ENCODE measurements at places on chromosomes 6 and 20.

DNA sequence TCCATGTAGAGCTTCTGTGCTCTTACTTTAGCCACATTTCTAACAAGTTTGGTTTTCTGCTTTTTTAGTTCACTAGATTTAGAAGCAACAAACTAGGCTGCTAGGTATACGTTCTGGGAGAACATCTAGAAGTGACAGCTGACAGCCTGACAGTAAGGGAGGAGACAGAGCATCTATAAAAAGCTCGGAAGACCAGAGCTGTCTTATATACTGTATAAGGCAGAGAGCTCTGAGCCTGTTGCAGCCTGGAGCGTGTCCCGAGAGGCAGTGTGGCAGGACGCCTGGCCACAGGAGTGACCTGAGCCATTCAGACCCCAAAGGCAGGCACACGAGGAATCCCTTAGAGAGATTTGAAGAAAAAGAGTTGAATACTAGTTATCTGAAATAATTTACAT is 24.6 kb downstream of the PPP1R14C start:
- DNase-seq: no peak

DNA sequence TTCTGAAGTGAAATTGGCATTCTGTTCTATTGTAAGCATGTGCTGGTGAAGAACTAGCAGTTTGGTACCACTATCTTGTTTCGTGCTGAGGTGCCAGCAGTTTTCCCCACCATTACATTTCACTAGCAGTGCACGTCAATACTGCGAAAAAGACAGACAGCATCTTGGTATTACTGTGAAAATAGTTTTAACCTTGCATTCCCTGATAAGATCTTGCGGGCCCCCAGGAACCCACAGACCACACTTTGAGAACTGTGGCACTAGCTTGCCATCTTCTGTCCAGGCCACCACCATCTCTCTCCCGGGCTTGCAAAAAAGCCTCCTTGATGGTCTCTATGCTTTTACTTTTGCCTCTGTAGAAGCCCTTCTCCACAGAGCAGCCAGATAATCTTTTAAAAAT is 185.7 kb downstream of the BACH2 start:
- DNase-seq: peak; percentile 77

- DNase-seq: no peak
Observed at GRCh38 chr6:155599160-155599559, 143.5 kb upstream of the NOX3 start.

GRCh38 chr6:169722362-169723199 is 1.7 kb downstream of the PHF10 start:
- peak; percentile 58 for DNase-seq

- no peak for DNase-seq
Observed at GRCh38 chr6:152571089-152571488, 66.1 kb downstream of the SYNE1 start.

- DNase-seq: no peak
Observed at GRCh38 chr6:169287675-169288074, 34.0 kb upstream of the THBS2 start.

GRCh38 chr6:21523652-21524051 is 69.9 kb upstream of the SOX4 start:
- DNase-seq: no peak

GRCh38 chr6:83976037-83976755 is 57.4 kb upstream of the MRAP2 start:
- no peak for DNase-seq

- DNase-seq: no peak
Observed at GRCh38 chr6:70725817-70726415, 58.2 kb downstream of the SMAP1 start.

- no peak for DNase-seq
Observed at GRCh38 chr20:47638851-47639250, 137.2 kb downstream of the NCOA3 start.

GRCh38 chr20:33531047-33531877 is 41.4 kb downstream of the CBFA2T2 start:
- no peak for DNase-seq

DNA sequence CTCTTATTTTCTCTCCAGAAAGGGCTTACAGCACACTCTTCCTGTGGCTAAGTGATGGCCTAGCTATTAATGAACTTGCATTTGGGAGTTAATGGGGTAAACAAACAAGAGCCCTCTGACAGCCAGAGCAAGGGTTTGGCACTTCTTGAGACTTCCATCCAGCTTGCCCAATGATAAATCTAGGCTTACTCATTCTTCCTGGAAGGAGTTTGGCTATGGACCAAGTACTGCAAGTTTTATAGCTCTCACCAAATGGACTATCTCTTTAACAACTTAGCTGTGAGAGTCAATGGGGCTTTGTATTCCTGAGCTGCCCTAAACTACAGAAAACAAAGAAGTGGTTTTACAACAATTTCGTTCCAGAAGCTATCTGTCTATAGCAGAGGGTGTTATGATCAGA is 16.7 kb upstream of the PI3 start:
- DNase-seq: no peak

- DNase-seq: no peak
Observed at GRCh38 chr6:48525849-48526248, 414.9 kb upstream of the PTCHD4 start.

DNA sequence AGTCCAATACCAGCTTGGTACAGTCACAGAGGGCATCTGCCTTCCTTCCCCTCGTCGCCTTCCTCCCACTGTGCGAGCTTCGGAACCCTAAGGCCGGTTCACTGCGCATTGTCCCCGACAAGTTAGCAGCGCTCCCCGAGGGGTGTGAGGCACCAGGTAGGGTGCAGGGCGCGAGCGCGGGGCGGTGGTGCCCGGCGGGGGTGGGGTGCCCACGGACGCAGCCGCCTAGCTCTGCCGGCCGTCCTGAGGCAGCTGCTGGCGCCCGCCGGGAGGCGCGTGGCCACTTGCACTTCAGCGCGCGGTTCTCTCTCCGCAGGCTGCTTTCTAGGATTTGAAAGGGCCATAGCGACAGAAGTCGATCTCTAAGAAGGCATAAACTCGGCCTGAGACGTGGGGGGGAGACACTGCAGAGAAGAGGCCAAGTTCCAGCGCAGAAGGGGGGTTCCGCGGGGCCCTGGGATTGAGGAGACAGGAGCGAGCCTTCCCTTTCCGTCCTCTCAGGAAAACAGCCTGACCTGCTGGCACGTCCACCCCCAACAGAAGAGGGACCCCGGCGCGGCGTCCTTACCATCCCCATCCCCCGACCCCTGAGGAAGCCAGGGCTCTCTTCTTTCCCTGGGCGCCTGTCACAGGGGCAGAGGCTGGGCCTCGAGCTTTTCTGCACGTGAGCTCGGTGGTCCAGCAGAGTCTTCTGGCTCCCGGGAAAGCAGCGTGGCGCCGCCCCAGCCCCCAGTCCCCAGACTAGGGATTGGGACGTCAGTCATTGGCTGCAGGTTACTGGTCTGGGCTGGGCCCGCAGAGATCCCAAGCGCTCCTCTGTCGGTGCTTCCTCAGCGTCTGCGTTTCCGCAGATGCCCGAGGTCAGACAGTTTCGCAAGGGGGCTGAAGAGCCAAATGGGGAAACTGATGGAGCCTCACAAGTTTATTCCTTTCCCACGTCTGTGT is 15.6 kb upstream of the PRDM13 start:
- no peak for DNase-seq

DNA sequence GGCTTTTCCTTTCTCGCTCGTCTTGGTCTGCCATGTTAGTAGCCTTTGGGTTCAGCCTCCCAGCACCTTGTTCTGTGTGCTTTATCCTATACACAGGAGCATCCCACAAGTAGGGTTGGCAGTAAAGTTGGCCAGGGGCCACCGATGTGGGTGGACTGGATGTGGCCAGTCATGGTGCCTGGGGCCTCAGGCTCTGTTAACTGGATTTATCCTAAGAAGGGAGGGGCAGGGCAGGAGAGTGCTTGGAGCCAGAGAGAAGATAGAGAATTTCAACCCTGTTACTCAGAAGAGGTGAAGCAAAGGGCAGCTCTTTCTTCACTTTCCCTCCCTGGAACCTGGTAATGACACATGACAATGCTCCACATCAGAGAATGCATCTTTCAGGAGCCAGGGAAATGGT is 14.1 kb upstream of the SIRPB2 start:
- DNase-seq: no peak

DNA sequence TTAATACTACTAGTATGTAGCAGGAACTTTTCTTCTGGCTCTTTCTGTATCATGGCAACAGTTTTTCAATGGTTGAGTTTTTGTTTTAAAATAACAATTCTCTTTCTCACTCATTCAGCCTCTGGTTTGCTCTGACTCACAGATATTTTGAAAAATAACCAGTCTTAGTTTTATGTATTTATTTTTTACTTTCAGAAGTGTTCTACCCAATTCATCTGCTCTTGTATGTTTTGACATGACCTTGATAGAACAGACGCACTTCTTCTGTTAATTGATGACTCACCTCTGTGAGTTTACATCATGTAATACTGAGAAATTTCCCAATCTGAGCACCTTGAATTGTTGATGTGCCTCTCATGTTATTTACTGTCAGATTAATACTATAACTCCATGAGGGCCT is 178.9 kb downstream of the SASH1 start:
- no peak for DNase-seq

- no peak for DNase-seq
Observed at GRCh38 chr6:113960795-113961194, 10.2 kb downstream of the HDAC2 start.

DNA sequence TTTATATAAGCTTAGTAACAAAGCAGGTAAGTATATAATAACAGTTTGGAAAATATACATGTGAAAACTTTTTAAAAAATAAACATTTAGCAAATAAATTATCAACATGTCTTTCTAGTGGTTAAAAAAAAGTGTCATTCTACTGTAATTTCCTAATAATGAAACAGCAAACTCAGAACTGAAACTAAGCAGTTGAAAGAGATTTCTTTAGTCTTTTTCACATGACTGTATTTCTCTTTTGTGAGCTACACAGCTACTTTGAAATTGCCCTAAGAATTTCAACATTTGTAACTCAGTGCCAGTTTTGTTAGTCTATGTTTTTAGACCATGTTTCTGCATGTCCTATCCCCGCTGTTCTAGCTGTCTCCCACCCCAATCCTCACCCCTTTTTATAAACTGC is 28.4 kb upstream of the SDHAF4 start:
- DNase-seq: no peak

GRCh38 chr6:44730771-44731391 is 343.4 kb downstream of the CDC5L start:
- no peak for DNase-seq

- no peak for DNase-seq
Observed at GRCh38 chr6:43120944-43121913, 45.1 kb downstream of the PTK7 start.

- DNase-seq: no peak
Observed at GRCh38 chr6:68633972-68634725, 933 bp upstream of the ADGRB3 start.

GRCh38 chr6:41318261-41318653 is 17.2 kb upstream of the NCR2 start:
- DNase-seq: no peak

DNA sequence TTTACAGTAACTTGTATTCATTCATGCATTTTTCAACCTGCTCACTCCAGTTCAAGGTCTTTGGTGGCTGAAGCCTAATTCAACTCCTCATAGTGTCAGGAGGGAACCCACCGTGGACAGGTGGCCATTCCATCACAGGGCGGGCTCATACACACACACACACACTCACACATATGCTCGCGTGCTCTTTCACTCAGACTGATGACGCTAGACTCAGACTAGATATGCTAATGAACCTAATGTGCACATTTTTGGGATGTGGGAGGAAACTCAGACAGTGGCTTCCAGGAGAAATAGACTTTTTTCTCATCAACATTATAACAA is 56.7 kb downstream of the TRIM27 start:
- no peak for DNase-seq
